Body of pancreas (tissue), 4 donors: ENCODE measurements at places on chromosomes 12 and 14. TPM values are rescaled to one million over a fixed set of nuclear protein-coding genes. Genes with fewer than 3 reads are reported as not detected.

The CLSTN3 gene
- 27.5 TPM for total RNA-seq

The TAC3 gene
- not detected for total RNA-seq

GRCh38 chr12:92900941-92901340 lies 28.2 kb downstream of the EEA1 start:
- no peak overlapping the region for H3K4me3 ChIP-seq
- H3K4me1 ChIP-seq, result peaks cover 10% of the 10 kb centered on the region
- H3K27me3 ChIP-seq, result no peaks in the 10 kb centered on the region
- H3K27ac ChIP-seq, result no peak overlapping the region
- H3K36me3 ChIP-seq, result no peaks in the 10 kb centered on the region

DNA sequence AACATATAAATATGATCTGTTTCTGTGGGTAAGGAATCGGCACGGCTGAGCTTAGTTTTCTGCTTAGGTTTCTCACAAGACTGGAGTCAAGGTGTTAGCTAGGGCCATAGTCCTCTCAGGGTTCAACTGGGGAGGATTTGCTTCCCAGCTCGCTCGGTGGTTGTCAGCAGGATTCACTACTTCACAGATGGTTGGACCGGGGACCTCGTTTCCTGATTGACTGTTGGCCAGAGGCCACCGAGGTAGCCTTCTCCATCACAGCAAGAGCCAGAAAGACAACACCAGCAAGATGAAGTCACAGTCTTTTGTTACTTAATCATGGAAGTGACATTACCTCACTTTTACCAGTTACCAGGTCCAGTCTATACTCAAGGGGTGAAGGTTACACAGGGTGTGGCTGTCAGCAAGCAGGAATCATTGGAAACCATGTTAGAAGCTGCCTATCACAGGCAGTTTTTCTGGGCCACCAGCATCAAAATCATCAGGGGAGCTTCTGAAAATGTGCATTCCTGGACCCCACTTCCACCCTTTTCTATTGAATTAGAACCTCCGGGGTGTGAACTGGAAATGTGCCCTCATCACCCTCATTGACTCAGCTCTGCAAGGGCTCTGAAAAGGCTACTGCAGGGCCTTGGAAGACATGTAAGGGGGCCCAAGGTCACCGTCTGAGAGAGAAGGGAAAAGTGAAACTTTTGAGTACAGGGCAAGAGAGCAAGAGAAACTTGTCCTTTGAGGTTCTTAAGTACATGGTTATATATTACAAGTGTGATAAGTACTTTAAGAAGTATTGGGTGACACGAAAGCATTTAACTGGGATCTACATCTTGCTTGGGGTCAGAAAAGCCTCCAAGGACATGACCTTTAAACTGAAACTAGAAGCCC lies 10.9 kb downstream of the COPS7A start:
- H3K4me3 ChIP-seq, result no peak overlapping the region
- H3K27me3 ChIP-seq, result no peaks in the 10 kb centered on the region
- no peak overlapping the region for H3K27ac ChIP-seq
- no peak for DNase-seq
- H3K4me1 ChIP-seq, result peaks cover 4% of the 10 kb centered on the region

DNA sequence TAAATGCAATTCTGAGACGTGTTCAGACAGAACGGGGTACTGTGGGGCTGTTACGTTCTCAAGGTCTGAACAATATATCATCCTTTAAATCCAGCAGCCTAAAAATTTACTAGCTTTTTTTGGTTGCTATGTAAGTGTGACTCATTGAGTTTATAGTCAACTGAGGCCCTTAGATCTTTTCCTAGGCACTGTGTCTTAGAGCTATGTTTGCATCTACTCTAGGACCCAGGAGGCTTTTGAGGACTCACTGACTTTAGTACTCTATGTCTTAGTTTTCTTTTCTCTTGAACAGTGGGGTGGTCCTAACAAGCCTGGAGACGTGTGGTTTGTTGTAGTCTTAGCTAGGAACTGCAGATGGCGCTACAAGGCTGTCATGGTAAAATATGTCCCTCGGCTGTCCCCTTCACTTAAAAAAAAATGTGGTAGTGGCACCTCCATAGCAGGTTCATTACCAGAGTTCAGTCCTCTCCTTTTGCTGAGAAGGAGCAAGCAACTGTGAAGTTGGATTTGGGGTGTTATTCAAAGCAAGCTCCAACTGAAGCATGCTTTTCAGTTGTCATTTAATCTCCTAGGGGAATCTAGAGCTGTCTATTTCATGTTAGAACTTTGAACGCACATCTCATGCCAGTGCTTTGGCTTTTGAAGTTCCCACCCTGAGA lies 8.7 kb upstream of the SPATS2 start:
- H3K27ac ChIP-seq, result no peak overlapping the region
- H3K36me3 ChIP-seq, result no peaks in the 10 kb centered on the region
- H3K4me3 ChIP-seq, result no peak overlapping the region
- peak; percentile 71 for DNase-seq
